Naive thymus-derived CD8-positive, alpha-beta T cell (primary cell): ENCODE measurements at places on chromosomes 6 and 20. TPM values are rescaled to one million over a fixed set of nuclear protein-coding genes. Genes with fewer than 3 reads are reported as not detected.

IP6K3 gene
- not detected for total RNA-seq

- no peak overlapping the region for H3K4me3 ChIP-seq
- H3K4me1 ChIP-seq, result peaks cover 14% of the 10 kb centered on the region
- H3K36me3 ChIP-seq, result no peaks in the 10 kb centered on the region
- no peak for DNase-seq
Measured at GRCh38 chr6:53178837-53179432, 30.3 kb upstream of the GCM1 start.

SCRT2 gene
- not detected for total RNA-seq

DNA sequence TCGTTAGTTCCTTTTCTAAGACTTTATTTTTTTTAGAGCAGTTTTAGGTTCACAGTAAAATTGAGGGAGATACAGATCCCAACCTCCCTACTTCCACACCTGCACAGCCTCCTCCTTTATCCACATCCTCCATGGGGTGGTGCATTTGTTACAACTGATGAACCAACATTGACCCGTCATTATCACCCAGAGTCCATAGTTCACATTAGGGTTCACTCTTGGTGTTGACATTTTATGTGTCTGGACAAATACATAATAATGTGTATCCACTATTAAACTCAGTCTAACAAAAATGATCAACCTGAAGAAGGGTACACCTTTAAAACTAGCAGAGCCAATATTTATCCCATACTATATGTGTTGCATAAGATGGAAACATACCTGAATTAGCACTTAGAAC is 130.4 kb upstream of the CCDC28A start:
- no peak overlapping the region for H3K27ac ChIP-seq
- no peaks in the 10 kb centered on the region for H3K4me1 ChIP-seq
- DNase-seq, result no peak
- no peak overlapping the region for H3K4me3 ChIP-seq
- H3K27me3 ChIP-seq, result no peaks in the 10 kb centered on the region

GRCh38 chr6:2968600-2969135 is 2.7 kb downstream of the SERPINB6 start:
- DNase-seq, result no peak
- no peaks in the 10 kb centered on the region for H3K27me3 ChIP-seq
- H3K4me1 ChIP-seq, result peaks cover 72% of the 10 kb centered on the region
- H3K27ac ChIP-seq, result peak overlapping the region; percentile 54

- peaks cover 5% of the 10 kb centered on the region for H3K4me1 ChIP-seq
- no peaks in the 10 kb centered on the region for H3K36me3 ChIP-seq
- H3K27ac ChIP-seq, result no peak overlapping the region
- no peaks in the 10 kb centered on the region for H3K27me3 ChIP-seq
Measured at GRCh38 chr6:149046164-149046821, 271.2 kb upstream of the TAB2 start.

GRCh38 chr6:46090115-46091079 is 39.4 kb upstream of the ENPP4 start:
- H3K4me3 ChIP-seq, result no peak overlapping the region
- no peaks in the 10 kb centered on the region for H3K36me3 ChIP-seq
- H3K4me1 ChIP-seq, result no peaks in the 10 kb centered on the region
- H3K27me3 ChIP-seq, result peaks cover 26% of the 10 kb centered on the region
- DNase-seq, result peak; percentile 25

GRCh38 chr20:5908981-5909380 is 41.4 kb downstream of the TRMT6 start:
- H3K36me3 ChIP-seq, result no peaks in the 10 kb centered on the region
- no peak for DNase-seq
- H3K27me3 ChIP-seq, result peaks cover 70% of the 10 kb centered on the region
- no peak overlapping the region for H3K27ac ChIP-seq

- peaks cover 7% of the 10 kb centered on the region for H3K27me3 ChIP-seq
- no peak for DNase-seq
- H3K27ac ChIP-seq, result no peak overlapping the region
- no peak overlapping the region for H3K4me3 ChIP-seq
Measured at GRCh38 chr6:167863897-167864296, 37.2 kb downstream of the AFDN start.

COL19A1 gene
- total RNA-seq, result 2.1 TPM

GRCh38 chr6:146682919-146683318 is 84.1 kb downstream of the ADGB start:
- DNase-seq, result no peak
- no peak overlapping the region for H3K4me3 ChIP-seq
- no peak overlapping the region for H3K27ac ChIP-seq
- no peaks in the 10 kb centered on the region for H3K4me1 ChIP-seq
- H3K36me3 ChIP-seq, result no peaks in the 10 kb centered on the region

DNA sequence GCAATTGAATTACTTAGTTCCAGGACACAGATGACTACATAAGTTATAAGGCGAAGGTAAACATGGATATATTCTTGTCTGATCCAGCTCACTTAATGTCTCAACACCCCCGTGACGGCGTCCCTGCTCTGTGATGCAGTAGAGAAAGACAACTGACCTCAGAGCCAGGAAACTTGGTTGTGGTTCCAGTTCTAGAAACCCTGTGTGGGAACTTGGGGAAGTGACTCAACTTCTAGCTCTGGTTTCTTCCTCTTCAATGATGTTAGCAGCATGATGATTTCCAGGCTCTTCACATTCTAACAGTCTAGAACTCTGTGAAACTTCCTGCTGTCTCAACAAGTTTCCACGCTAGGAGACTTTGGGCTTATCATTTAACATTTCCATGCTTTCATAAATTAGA is 18.4 kb downstream of the LAMA4 start:
- no peak overlapping the region for H3K27ac ChIP-seq
- H3K27me3 ChIP-seq, result peaks cover 21% of the 10 kb centered on the region
- H3K36me3 ChIP-seq, result no peaks in the 10 kb centered on the region
- no peaks in the 10 kb centered on the region for H3K4me1 ChIP-seq
- DNase-seq, result no peak
- no peak overlapping the region for H3K4me3 ChIP-seq

DNA sequence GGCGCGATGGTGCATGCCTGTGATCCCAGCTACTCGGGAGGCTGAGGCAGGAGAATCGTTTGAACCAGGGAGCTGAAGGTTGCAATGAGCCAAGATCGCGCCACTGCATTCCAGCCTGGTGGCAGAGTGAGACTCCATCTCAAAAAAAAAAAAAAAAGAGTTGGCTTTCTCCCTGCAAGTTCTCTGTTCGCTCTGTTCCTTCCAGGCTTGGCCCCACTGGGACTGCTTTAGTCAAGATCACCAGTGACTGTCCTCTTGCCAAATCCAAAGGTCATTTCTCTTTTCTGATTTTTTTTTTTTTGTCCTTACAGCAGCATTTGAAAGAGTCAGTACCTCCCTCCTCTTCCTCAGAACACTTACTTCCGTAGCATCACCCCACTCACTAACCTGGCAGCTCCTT is 10.8 kb upstream of the GNRH2 start:
- H3K4me3 ChIP-seq, result no peak overlapping the region
- H3K27me3 ChIP-seq, result no peaks in the 10 kb centered on the region
- no peaks in the 10 kb centered on the region for H3K36me3 ChIP-seq
